NCI-H446 treated with DMSO at 0.1 percent for 48 hours (cell line): ENCODE measurements at places on chromosomes 5 and 9.

GRCh38 chr5:67208403-67208802 is 11.8 kb upstream of the CD180 start:
- DNase-seq, result no peak

DNA sequence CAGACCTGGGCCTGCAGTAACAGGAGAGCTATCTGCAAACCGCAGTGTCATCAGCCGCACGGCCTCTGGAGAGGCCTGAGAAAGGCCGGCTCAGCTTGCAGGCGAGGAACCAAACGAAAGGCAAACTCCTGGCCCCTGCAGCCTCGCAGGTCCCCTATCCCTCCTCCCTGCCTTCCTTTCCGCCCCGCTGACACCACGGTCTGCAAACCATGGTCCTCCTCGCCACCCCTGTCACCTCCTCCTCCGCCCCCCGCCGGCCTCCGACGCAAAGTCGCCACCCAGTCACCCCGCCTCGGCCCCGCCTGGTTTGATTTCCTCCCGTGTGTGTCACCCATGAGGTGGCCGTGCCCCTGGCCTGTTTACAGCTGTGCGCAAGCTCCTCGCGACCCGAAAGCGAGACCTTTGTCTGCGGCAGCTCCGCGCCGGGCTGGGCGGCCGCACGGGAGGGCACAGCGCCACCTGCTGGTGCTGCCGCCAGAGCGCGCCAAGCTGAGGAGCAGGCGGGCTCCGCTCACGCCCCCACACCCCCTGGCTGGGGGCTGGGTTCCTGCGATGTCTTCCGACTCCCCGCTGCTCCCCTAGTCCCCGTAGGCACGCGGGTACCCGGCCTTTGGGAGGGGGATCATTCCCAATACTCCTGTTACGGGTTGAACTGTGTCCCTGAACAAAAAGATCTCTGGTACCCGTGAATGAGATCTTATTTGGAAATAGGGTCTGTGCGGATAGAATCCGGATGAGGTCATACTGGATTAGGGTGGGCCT is 19.4 kb downstream of the GBGT1 start:
- no peak for DNase-seq

DNA sequence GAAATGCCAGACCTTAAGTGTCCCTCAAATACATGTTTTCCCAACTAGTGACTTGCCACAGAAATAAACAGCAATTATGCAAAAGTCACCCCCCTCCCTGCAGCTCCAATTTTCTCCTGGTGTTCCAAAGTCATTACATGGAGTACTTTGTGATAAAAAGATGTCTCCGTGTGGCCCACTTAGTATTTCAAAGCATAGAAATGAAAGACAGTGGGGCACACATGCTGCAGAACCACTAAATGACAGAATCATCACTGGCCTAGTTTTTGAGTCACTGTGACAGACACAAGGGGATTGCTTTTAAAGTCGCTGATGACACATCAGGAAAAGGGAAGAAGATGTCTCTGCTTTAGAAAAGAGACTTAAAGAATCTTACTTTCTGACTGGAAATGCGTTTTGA is 323.4 kb downstream of the PSAT1 start:
- DNase-seq, result no peak

DNA sequence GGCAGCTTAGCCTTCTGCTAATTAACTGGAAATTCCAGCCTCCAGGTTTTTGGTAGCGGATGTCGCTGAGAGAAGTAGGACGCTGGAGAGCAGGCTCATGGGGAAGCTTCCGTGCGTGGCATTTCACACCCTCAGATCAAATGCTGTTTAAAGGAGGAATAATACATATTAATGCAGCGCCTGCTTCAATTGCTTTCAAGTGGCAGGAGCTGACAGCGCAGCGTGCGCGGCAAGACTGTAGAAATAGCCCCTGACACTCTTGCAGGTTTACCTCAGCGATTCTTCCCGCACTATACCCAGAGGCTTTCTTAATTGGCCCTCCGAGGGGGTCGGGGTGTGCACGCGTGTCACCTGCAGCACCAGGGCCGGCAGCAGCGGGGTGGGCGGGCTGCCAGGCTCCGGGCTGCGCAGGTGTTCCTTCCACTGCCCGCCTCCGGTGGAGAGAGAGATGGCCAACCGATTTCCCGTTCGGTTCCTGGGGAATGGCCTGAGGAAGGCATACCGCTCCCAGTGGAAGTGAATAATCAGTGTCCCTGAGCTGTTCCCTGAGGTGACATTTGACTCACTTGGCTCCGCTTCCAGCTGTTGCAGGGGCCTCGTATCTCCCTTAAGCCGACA is 427.9 kb downstream of the KCTD16 start:
- DNase-seq, result no peak

DNA sequence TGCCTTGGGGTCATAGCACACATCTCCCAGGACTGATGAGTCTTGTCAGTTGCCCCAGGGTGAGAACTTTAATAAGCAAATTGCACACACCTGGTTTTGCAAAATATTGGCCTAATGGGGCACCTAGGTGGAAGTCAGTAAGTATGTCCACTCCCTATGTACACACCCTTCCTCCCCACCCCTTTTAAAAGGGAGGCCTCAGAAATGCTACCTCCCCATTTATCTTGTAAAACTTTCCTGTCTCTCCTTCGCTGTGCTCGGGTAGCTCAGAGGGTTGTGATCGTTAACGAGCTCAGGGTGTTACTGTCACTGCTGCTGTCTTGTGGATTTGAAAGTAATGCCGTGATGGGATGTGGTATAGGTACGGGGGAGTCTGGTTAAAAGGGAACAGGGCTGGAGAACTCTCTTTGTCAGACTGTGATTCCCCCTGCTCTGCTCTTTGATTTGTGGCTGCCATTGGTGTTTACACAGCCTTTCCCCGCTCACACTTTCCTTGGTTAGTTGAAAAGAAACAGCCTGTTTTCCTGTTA is 26.2 kb downstream of the ZNF462 start:
- no peak for DNase-seq

DNA sequence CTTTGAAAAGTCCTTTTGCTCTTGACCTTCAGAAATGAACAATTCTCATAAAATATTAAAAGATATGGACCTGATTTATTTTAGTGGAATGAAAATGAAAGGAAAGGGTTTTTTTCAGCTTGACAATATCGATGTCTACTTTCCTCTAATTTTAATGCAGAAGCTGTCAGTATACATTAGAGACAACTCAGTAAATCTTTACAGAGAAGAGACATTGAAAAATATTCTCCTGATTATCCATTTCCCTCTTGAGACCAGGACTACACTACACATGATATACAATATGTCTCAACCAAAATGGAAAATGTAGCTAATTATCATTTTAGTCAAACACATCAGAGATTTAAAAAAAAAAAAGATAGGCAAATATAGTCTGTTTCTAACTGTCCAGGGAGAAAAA is 288.5 kb upstream of the NUDT12 start:
- DNase-seq, result no peak

- no peak for DNase-seq
These were observed 24.9 kb upstream of the CEP120 start for GRCh38 chr5:123448017-123448617.

DNA sequence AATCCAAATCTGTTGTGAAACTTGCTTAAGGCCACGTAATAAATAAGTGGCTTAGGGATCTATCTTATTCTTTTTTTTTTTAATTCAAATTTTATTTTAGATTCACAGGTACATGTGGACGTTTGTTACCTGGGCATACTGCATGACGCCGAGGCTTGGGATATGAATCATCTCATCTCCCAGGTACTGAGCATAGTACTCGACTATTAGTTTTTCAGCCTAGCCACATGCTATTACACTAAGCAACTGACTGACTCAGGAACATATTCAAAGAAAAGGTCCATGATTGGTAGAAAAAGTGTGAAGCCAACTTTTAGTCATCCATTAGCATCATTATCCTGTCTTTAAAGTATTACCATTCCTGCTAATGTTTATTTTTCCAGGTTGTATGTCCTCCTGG is 1103.5 kb upstream of the DMAC1 start:
- DNase-seq, result no peak

DNA sequence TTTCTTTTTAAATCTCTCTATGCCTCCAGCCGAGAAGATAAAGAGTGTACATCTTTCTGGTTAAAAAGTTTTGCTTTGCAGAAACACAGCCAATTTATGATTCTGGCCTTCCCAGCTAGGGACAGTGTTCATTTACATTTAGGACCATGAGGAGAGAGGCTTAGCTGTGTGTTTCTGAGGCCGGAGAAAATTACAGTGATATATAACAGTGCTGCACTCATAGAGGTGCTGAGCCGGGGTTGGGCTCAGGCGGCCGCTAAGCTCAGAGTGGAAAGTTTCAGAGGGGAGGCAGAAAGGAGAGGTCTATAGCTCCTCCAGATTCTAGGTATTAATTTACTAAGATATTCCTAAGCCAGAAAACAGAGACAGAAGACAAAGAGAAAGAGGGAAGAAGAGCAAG is 37.0 kb upstream of the LCP2 start:
- no peak for DNase-seq

GRCh38 chr9:90546200-90546599 is 96.4 kb downstream of the DIRAS2 start:
- peak; percentile 86 for DNase-seq

DNA sequence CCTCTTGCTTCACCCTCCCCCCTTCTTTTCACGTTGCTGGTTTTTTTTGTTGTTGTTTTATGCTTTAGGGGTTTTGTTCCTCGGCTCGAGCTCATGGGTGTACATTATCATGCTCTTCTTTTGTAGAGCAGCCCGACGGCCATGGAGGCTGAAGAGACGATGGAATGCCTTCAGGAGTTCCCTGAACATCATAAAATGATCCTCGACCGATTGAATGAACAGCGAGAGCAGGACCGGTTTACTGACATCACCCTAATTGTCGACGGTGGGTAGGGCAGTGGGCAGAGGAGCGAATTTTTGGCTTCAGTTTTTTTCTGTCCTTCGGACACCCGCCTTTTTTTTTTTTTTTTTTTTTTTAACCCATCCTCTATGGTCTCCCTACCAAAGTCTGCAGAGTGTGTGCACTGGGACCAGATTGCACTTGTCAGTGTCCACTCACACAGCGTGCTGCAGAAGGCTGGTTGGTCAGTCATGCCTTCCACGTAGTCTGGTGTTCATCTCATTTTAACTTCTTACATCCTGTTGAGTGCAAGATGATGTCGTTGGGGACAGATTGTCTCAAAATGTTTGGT is 1.3 kb downstream of the ZNF131 start:
- no peak for DNase-seq

GRCh38 chr9:38195737-38196161 is 126.7 kb upstream of the SHB start:
- no peak for DNase-seq

DNA sequence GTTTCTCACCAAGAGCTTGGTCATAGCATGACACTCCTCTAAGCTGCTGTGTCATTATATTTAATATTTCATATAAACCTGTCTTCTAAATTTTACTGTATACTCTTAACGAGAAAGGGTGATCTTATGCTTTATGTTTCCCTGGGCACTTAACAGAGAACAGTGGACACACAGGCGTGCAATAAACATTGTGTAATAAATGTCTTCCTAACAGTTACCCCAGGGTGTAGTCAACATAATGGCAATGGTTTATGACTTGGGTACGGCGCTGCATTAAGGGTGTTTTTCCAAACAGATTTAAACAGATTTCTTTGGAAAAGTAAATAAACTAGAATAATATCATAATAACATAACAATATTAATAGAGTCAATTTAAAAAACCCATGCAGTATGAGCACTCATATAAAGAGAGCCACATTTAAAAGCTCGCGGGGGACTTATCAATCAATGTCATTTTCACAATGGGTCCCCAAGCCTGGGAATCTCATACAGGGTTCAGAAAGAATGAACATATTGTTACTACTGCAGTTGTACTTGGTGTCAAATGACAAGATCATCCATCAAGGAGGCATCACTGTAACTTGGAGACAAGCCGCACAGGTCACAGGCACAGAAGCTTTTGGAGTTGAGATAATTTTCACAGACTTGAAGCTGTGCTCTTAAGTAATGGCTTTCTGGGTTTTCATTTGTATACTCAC is 376.4 kb downstream of the CTNND2 start:
- DNase-seq, result no peak
